ENCODE measurements at places on chromosomes 16 and 17.
A peak's percentile ranks its signal among the peaks of the same experiment; 100 is the strongest.

- no peak for DNase-seq
Observed at GRCh38 chr17:54418467-54418866, 482.2 kb upstream of the TOM1L1 start.

- no peak for DNase-seq
Observed at GRCh38 chr16:61149709-61150108, 886.5 kb downstream of the CDH8 start.

DNA sequence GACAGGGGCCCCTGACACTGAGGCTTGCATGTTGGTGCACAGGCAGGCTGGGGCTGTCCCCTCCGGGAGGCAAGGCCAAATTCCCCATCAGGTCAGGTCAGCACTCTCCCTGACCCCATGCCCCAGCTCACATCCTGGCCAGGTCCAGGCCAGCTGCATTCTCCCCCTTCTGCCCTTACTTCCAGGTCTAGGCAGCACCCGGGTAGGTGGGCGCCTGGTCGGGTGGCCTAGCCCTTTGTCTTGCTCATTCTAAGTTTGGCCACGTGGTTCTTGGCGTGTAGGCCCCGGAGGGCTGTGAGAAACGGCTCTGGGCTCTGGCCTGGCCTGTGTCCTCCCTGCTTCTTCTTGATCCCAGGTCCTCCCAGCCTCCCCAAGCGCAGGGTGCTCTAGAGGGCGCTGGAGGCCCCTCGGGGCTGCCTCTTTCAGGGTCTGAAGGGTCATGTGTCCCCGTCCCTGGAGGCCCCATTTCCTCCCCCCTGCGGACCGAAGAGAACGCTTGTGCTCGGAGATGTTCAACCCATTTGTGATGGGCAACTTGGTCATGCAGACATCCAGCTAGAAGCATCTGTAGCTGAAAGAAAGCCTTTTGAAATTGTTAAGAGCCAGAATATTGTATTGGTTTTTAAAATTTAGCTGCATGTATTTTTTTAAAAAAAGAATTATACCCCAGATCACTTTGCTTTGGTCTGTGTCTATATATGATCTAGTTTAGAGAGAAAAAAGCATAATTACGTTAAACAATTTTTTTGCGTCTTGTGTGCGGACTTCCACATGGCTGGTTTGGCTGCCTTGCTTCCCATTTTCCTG is 6.7 kb downstream of the BAHCC1 start:
- DNase-seq, result peak; percentile 88

GRCh38 chr17:14922411-14922810 is 342.7 kb downstream of the PMP22 start:
- no peak for DNase-seq

DNA sequence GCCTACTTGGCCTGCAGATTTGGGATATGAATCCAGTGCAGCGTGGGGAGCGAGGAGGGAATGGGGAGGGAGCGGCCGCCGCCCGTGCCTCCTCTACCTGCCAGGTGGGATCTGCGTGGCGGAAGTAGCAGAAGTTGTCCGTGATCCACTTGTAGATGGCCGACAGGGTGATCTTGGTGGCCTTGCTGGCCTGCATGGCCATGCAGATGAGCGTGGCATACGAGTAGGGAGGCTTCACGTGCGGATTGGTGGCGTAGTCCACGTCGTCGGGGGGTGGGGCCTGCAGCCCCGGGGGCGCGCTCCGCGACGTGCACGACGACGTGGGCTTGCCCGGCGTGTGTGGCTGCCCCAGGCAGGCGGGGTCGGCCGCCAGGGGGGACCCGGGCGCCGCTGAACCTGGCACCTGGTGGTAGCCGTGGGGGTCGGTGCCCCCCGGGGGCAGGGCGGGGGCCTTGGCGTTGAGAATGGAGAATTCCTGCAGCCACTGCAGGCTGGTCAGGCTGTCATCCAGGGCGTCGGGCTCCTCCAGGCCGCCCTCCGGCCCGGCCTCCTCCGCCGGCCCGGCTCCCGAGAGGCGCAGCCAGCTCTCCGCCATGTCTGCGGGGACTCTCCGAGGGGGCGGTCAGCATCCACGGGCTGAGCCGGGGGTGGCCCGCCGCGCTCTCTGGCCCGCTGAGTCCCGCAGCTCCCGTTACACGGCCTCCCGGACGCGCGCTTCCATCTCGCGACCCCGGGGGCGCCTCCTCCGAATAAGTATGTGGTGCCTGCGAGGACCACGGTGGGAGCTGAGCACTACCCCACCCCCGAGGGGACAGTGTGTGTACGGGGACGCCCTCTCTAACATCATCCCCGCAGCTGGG is 1.0 kb downstream of the FOXJ1 start:
- DNase-seq, result peak; percentile 72

DNA sequence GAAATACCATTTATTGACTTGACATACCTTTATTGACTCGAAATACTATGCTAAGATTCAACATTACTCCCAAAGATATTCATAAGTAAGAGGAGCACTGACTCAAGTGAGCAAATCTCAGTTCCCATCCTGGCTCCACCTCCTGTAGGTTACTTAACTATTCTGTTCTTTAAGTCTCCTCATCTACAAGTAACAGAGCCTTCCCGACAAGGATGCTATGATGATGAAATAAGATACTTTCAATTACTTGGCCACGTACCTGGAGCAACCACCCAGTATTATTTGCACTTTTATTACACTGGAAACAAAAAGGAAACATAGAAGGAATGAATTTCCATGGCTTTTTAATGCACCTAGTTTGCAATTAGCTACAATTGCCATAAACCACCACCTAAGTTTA is 16.3 kb downstream of the KANSL1 start:
- DNase-seq, result no peak

DNA sequence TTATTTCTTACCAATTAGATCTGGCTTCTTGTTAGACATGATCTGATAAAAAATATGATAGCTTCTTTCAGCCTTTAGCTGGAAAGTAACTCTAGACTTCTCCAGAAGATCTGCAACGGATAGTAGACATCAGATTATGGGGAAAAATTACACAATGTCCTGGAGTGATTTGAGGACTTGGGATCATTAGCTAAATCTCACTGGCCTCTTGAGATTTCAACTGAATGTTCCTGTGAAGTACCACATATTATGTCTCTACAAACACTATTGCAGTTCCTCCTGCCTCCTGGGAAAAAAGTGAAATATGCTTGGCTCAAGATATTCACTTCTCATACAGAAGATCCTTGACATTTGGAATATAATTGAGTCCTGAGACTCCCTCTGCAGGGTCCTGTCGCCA is 5.5 kb downstream of the MYH1 start:
- no peak for DNase-seq

- no peak for DNase-seq
Observed at GRCh38 chr17:39744075-39744835, 6.5 kb downstream of the GRB7 start.

GRCh38 chr17:49691677-49692191 is 13.8 kb upstream of the SPOP start:
- DNase-seq, result no peak

- peak; percentile 95 for DNase-seq
Observed at GRCh38 chr17:76005263-76006149, 4.9 kb downstream of the CDK3 start.

GRCh38 chr17:57459286-57459915 is 203.1 kb downstream of the MSI2 start:
- DNase-seq, result peak; percentile 84

DNA sequence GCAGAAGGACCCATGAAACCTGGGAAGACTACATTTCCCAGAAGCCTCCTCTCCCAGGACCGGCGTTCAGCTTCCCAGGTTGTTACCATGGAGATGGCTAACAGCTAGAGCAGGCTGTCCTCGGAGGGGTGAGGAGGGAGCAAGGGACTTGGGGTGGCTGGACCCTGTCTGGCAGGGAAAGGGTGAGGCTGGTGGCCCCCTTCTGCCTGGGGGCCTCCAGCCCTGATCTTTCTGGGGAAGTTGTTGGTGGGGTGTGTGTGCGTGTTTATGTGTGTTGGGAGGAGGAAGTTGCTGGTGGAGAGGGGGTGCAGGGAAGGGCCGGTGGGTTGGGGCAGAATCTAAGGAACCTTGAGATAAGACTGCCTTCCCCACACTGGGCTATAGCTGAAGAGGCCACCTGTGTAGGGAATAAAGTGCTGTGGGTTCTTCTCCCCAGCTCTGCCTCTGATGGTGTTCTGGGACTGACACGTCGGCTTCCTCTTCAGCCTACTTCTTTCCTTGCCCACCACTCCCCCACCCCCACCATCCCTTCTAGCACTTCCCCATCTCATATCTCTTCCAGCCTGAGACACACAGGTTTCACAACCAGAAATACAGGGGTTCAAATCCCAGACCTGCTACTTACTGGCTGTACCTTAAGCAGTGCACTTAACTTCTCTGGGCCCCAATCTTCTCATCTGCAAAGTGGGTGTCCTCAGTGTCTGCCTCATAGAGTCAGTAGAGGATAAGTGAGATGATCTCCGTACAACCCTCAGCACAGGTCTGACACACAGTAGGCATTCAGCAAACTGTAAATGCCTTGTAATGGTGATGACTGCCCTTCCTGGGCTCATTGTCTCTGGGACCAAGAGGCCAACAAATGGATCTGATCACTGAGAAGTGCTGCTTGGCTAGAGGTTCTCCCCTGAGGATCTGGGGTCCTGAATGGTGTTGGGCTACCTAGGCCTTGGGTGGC is at the start of gene DRC7:
Gene DRC7, plus strand, starts transcription at position 82 of the 955 bp plus-strand sequence. CDS start 3,144 bp downstream, outside the sequence.
- DNase-seq, result peak; percentile 83

DNA sequence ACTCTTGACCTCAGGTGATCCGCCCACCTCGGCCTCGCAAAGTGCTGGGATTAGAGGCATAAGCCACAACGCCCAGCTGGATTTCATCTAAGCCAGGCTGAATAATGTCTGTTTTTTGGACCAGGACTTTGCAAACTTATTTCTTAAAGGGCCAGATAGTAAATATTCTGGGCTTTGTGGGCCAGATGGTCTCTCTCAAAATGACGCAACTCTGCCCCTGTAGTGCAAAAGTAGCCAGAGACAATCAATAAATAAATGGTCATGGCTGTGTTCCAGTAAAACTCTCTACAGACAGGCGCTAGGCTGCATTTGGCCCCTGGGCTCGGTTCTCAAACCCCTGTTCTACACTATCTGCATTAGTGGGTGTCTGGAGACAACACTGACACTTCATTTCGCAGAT is 121.9 kb upstream of the CDH13 start:
- DNase-seq, result peak; percentile 35

GRCh38 chr17:40545660-40546059 is 19.6 kb downstream of the CCR7 start:
- peak; percentile 48 for DNase-seq

DNA sequence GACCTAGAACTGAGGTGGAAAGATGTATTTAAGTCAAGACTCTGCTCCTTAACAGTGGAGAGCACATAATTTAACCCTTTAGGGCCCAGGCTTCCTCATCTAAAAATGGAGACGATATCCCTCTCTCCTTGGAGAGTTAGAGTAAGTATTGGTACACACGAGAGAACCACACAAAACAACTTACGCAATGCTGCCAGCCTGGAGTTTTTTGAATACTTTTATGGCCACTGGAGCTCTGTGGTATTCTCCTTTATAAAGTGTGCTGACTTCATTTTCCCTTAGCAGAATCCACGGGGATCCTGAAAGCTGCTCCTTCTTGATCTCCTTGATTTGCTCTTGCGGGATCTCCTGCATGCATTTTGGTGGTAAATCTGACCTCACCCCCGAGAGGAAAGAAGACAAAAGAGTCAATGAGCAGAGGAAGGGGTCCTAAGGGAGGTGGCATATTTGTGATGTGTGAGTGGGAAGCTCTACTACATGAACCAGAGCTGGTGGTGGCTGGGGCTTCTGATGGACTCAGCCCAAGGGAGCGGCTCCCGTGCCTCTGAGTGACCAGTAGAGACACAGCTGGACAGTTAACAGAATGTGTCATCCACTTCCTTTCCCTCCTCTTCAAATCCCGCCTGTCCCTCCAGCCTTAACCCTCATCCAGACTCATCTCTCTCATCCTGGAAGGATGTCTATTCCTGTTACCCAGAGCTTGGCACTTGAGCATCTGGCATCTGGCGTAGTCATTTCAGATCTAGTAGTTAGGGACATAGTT is 9.4 kb downstream of the MLKL start:
- no peak for DNase-seq

GRCh38 chr17:42362245-42362961 is 25.8 kb downstream of the STAT3 start:
- DNase-seq, result peak; percentile 67

DNA sequence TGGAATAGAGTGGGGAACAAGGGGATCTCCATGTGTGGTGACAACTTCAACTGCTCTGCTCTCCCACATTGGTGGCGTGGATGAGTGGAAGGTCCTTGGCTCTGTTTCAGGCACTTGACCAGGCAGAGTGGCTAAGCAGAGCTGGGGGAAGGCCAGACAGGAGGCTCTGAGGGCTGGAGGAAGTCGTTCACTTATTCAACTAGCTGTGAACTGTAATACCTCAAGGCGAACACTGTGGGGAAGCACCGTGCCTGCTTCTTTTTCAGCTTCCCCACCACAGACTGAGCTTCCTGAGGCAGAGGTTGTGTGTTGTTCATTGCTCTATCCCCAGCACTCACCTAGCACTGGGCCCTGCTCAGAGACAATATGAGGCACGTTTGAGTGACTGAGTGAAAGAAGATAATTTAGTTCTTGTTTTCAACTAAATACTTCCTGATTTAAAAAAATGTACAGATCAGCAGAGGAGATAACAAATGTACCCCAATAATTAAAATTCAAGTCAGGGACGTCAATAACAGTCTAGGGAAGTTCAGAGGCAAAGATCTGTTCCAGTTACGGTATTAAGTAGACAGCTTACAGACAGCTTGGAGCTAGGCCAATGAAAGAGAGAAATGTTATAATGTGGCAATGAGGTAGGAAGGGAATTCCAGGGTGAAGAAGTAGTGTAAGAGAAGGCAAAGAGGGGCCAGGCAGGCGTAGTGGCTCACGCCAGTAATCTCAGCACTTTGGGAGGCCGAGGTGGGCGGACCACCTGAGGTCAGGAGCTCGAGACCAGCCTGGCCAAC is 34.7 kb downstream of the MYO18A start:
- DNase-seq, result peak; percentile 93

DNA sequence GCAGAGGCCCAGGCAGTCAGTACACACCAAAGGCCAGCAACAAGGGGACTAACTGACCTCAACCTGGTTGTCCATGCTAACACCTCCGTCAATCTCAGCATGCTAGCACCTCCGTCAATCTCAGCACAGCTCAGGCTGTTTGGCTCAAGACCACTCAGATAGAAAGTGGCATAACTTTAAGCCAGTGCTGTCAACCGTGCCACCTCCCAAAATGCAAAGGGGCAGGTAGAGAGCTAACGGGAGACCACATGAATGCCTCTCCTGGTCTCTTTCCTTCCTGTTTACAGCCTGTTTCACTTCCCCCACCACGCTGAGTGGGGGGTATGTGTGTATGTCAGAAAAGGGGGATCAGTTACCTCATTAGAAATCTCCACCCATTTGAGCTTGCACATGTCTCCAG is 3.3 kb downstream of the UBTF start:
- DNase-seq, result no peak

GRCh38 chr17:21313320-21313719 is 28.8 kb downstream of the MAP2K3 start:
- DNase-seq, result peak; percentile 47

All from islet precursor cell (in vitro differentiated cells).